CD4-positive, alpha-beta memory T cell (primary cell): ENCODE measurements at places on chromosomes 11 and 22. TPM values are rescaled to one million over a fixed set of nuclear protein-coding genes. Genes with fewer than 3 reads are reported as not detected.

LRRC32 gene
- total RNA-seq: 0.38 TPM

IGSF9B gene
- total RNA-seq: 36.0 TPM

LDHAL6A gene
- 0.20 TPM for total RNA-seq

TRIM49 gene
- total RNA-seq: not detected

SCUBE2 gene
- not detected for total RNA-seq

GAL gene
- total RNA-seq: not detected

ARHGAP8 gene
- total RNA-seq: 0.67 TPM

CELF1 gene
- total RNA-seq: 149 TPM
